Fibroblast of villous mesenchyme (primary cell): ENCODE measurements at places on chromosomes 1 and 21. TPM values are rescaled to one million over a fixed set of nuclear protein-coding genes. Genes with fewer than 3 reads are reported as not detected.

The RGS18 gene
- total RNA-seq, result not detected in 2 replicates

The CD34 gene
- total RNA-seq, result 0.32 and 0.43 TPM in 2 replicates

The IL10 gene
- under 0.01 TPM in 1 of 2 replicates, not detected in the other for total RNA-seq

The RHD gene
- not detected in 2 replicates for total RNA-seq

GRCh38 chr1:104830534-104830933 is 1080.8 kb downstream of the AMY1C start:
- DNase-seq, result no peak

DNA sequence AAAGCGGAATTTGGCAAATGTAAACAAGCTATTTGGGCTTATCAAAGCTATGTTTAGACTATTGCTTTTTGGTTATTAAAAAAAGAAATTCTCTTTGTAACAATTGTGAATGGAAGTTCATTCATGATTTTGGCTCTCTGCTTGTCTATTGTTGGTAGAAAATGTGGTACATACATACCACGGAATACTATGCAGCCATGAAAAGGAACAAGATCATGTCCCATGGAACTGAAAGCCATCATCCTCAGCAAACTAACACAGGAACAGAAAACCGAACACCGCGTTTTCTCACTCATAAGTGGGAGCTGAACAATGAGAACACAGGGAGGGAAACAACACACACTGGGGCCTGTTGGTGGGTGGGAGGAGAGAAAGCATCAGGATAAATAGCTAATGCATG is 465.4 kb downstream of the SETD4 start:
- no peak for DNase-seq

DNA sequence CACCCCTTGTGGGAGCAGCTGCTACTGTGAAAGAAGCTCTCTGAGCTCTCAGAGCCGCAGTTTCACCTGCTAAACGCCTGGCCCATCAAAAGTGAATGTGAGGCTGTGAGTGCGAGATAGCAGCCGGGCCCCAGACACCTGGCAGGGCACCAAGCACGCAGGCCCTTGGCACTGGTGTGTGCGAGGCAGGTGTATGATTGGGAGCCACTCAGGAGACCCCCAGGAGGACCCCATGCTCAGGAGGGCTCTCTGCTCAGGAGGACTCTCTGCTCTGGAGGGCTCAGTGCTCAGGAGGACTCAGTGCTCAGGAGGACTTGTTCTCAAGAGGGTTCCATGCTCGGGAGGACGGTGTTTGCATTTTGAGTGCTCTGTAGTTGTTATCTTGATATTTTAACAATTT is 14.3 kb upstream of the ADARB1 start:
- DNase-seq, result no peak

DNA sequence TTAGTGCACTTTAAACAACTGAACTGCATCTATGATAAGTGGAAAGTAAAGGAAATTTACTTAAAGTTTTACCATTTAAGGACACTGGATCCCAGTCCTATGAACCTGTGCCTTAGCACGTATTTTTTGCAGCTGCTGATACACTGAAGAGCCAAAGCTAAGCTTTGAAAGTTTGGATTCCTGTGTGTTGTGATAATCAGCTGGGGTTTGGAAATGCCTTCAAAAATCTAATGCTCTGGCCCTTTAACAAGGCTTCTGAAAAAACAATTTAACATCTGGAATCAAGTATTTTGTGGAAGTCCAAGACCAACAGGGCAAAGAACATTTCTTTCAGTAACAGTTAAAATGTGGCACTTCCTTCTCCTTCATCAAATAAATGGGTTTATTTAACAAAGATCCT is 51.8 kb downstream of the DDAH1 start:
- DNase-seq, result no peak

DNA sequence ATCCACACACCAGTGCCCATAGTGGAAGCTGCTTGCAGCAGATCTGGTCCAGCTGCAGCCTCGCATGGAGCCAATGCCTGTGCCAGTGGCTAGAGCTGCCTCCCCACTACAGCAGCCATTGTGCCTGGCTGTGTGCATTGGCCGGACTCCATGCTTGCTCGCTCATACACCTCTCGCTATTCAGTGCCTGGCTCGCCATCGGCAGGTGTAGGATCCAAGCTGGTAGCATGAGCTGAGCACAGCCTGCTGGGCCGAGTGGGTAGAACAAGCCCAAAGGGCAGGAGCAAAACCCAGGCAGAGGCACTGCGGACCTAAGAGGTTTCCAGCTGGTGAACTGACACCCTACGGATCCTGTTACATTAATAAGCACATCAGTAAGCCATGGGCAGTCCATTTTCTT is 1184.1 kb downstream of the AMY1C start:
- DNase-seq, result no peak

DNA sequence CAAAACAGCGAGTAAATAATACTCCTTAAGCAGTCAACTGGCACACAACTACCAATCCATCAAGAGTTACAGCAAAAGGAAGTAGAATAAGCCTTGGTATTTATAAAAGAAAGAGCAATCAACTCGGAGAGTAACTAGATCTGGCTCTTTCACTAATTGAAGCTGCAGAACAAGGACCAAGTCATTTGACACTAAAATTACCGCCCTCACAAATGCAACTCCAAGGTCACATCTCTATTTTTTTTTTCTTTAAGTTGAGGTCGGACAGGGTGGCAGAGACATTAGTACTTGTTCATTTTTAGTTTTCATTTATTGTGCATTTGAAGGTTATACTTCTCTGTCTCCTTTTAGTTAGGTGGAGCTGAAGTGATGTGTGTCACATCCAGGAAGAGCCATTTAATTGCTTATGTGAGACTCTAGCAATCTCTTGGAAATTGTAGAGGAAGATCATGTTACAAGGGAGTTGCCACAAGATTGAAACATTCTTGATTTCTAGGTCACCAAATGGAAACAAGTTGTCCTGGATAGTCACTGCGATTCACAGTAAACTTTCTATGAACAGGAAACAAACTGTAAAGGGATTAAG is 138.1 kb upstream of the ADAMTS5 start:
- DNase-seq, result peak; percentile 61

DNA sequence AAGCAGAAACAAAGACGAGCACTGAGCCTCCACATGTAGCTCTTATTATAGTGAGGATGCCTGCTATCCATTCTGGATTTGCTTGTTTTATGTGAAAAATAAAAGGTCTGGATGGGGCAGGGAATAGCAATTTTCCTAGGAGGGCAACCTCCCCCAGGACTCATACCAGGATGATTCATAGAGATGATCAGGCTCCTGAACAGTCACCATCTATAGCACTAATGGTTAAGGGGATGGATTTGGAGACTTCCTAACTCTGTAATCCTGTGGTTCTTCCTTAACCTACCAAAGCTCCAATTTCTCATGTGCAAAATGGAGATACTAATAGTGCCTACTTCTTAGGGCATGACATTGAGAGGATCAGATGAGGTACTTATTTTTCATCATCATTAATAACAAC is 34.5 kb upstream of the CD58 start:
- DNase-seq, result no peak

DNA sequence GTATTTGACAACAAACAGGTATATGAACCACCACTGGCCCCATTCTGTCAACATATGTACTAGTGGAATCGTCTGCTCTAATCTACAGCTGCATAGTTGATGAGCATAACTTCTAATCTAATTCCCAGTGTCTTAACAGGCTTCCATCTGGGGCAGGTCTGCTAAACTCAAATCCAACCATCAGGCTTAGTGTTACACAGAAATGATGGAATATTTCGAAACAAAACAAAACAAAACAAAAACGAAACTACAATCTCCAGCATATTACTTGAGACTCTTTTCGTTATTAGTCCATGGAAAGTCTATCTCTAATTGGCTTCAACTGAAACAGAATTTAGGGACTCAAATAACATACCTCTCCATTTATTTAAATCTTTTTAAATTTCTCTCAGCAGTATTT is 37.6 kb downstream of the DIPK1A start:
- DNase-seq, result peak; percentile 71

DNA sequence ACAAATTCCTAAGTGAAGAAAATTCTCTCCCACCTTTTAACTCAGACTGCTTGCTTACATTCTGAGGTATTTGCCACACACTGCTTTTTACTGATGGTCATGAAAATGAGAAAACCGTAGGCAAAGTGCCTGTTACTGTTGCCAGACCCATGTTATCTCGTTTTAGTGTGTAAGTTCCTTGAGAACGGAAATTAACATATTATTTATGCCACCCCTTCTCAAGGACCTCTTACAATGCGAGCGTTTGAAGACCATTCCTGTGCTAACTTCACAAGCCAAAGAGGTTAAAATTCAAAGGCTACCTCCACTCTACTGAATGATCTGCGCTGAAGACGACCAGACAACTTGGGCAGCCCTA is 509 bp downstream of the NVL start:
- DNase-seq, result no peak

- peak; percentile 34 for DNase-seq
Measured at GRCh38 chr1:202207292-202207691, 13.7 kb downstream of the LGR6 start.

DNA sequence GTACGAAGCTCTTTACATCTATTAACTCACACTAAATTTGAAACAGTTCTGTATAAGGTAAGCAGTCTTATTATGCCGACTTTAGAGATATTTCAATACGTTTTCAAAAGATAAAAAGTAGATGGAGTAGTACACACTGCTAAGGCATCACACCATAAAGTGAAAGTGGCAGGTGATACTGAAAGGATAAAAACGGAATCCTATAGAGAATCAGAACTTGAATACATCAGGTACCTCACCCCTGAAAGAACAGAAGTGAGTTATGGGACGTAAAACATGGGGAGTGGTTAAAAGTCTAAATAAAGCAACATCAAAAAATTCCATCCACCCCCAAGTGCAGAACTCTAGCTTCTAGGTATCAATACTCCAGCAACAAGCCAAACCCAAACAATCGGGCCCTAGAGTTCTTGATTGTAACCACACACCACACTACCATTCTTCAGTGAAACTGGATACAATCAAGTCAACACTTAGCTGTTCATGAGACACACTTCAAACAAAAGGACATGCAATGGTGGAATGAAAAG is 142.6 kb downstream of the SMYD3 start:
- no peak for DNase-seq
